ENCODE measurements at places on chromosomes 5 and 9.

DNA sequence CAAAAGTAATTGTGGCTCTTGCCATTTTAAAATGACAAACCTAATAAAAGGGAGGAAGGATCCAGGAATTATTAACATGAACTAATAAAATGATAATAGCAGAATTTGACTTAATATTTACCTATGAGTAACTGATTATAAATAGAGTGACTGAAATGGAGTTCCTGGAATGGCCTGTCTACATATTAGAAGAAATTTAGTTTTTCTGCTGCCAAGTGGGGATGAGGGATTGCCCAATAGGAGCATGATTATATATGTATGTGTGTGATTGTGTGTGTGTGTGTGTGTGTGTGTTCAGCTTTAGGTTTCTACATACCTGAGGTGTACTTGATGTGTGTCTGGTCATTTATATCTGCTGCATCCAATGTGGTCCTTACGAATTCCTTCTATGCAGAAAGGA is 36.6 kb upstream of the ITGA1 start:
- no peak for DNase-seq

DNA sequence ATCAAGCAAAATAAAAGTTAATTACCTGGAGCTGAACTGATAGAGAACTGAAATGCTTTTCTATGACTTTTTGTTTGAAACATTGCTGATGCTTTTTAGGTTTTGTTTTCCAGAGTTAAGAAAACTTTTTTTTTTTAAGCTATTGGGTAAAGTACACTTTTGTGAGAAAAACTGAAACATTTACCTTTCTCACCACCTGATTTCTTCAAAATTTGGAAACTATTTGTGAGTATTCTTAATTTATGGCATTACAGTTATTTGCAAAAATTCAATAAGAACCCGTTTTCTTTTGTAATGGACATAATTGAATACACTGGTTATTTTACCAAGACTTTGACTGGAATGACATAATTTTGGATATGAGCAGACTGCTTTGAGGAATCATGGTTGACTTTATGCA is 6.6 kb downstream of the C9orf153 start:
- DNase-seq = no peak

DNA sequence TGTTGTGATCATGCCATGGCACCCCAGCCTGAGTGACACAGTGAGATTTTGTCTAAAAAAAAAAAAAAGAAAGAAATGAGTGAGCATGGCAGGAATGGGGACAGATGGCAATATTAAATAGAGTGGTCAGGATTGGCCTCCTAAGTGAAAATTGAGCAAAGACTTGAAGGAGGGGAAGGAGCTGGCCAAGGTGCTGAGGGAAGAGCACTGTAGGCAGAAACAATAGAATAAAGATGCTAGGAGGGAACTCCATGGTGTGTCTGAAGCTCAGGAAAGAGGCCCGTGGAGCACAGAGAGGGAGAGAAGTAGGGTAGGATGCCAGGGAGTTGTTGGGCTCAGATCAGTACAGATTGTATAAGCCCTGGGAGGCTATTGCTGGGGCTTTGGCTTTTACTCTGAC is 64.4 kb upstream of the PCAT7 start:
- no peak for DNase-seq

GRCh38 chr9:111974092-111974681 is 77.6 kb downstream of the UGCG start:
- peak; percentile 87 for DNase-seq

GRCh38 chr9:112771359-112772214 is 21.0 kb downstream of the SNX30 start:
- DNase-seq = no peak

DNA sequence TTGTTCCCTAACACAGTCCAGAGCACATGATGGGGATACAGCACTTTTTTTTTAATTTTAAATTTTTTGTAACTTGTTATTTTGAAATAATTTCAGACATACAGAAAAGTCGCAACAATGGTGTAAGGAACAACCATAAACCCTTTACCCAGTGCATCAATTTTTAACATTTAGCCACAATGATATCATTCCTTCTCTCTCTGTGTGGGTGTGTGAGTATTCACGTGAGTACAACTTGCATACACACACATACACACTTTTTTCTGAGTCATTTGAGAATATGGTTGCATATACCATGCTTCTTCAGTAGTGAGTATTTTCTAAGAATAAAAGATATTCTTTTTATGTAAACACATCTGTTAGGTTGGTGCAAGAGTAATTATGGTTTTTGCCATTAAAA is 135.2 kb downstream of the ARHGAP26 start:
- DNase-seq = no peak
